ENCODE measurements at places on chromosomes 13 and 19. TPM values are rescaled to one million over a fixed set of nuclear protein-coding genes. Genes with fewer than 3 reads are reported as not detected.

Gene TMPRSS9
- 5.1 TPM for total RNA-seq

Gene ZNF546
- 5.4 TPM for total RNA-seq

Gene PSPN
- 0.55 TPM for total RNA-seq

Gene ERFL
- not detected for total RNA-seq

Gene ZNF69
- total RNA-seq: 9.8 TPM

Gene KLK7
- total RNA-seq: not detected

Gene DIRAS1
- not detected for total RNA-seq

Gene PAN3
- 7.0 TPM for total RNA-seq

Gene ZNF471
- total RNA-seq: 2.7 TPM

DNA sequence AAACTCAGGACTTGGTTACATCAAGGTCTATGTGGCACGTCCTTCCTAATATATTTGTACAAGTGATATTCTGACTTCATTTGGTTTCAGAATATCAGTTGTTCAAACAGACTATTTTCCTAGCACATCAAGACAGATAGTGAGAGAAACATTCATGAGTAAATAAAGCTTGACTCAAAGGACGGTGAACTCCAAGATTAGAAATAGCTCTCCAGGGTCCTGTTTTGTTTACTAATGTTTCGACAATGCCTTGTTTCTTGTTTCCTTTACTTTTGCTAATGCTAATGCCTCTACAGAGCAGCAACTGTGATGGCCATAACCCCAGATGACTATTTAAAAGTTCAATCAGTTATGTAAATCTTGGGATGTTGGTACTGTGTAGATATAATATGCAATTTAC, 313.9 kb downstream of the KLF12 start:
- H3K4me3 ChIP-seq: no peak overlapping the region
- H3K4me1 ChIP-seq: peaks cover 3% of the 10 kb centered on the region
- H3K27me3 ChIP-seq: no peaks in the 10 kb centered on the region
- H3K36me3 ChIP-seq: no peaks in the 10 kb centered on the region

DNA sequence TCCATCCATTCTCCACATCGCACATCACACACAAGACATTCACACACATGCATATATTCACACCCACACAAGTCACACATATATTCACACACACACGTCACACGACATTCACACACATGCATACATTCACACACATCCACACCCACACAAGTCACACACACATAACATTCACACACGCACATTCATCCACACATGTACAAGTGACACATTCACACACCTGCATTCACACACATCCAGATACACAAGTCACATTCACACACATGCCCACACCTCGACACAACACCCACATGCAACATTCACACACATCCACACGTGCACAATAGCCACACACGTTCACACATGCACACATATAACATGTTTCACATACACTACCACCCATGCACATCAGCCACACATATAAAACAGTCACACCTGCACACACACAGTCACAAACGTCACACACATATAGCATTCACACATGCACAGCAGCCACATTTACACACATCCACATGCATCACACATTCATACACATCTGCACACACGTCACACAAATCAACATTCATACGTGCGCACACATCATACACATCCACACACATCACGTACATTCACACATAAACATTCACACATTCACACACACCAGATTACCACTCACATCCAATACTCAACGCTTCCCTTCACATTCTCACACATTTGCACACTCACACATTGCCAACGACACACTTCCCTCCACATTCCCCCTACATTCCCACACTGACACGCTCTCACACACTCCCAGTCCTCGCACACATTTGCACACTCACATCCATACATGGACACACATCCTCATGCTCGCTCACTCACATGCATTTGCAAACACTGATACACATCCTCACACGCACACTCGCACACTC, 41.0 kb downstream of the ANKRD10 start:
- H3K4me1 ChIP-seq: no peaks in the 10 kb centered on the region
- no peak for DNase-seq
- H3K36me3 ChIP-seq: no peaks in the 10 kb centered on the region
- no peak overlapping the region for H3K4me3 ChIP-seq
- H3K27ac ChIP-seq: no peak overlapping the region

GRCh38 chr13:112060282-112060830, 6.6 kb upstream of the SOX1 start:
- no peak overlapping the region for H3K27ac ChIP-seq
- no peak overlapping the region for H3K4me3 ChIP-seq
- H3K4me1 ChIP-seq: no peaks in the 10 kb centered on the region

- DNase-seq: no peak
- H3K36me3 ChIP-seq: no peaks in the 10 kb centered on the region
- no peaks in the 10 kb centered on the region for H3K27me3 ChIP-seq
- no peak overlapping the region for H3K27ac ChIP-seq
Measured at GRCh38 chr13:71477735-71478134, 389.3 kb downstream of the DACH1 start.

DNA sequence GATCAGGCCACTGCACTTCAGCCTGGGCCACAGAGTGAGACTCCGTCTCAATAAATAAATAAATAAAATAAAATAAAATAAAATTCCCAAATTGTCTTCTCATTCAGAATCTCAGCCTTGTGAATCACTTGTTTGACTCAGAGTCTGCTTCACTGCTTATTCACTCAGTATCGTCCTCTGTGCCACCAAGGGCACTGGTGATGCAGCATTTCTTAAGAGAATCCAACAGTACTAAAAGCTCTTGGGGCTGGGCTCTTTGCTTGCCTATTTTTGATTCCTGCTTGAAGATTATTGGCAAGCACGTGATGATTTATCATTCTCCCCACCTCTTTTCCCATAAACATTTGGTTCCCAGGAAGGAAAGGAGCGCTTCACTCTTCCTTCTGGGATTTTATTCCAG, 54.8 kb upstream of the HMGB1 start:
- H3K27me3 ChIP-seq: no peaks in the 10 kb centered on the region
- H3K4me1 ChIP-seq: no peaks in the 10 kb centered on the region
- no peak overlapping the region for H3K4me3 ChIP-seq
- no peaks in the 10 kb centered on the region for H3K36me3 ChIP-seq

GRCh38 chr13:40213779-40214178, 452.7 kb downstream of the FOXO1 start:
- no peaks in the 10 kb centered on the region for H3K27me3 ChIP-seq
- H3K36me3 ChIP-seq: no peaks in the 10 kb centered on the region
- H3K27ac ChIP-seq: no peak overlapping the region
- DNase-seq: no peak
- no peak overlapping the region for H3K4me3 ChIP-seq

GRCh38 chr13:73467125-73467524, 408.3 kb downstream of the KLF5 start:
- H3K4me3 ChIP-seq: no peak overlapping the region
- DNase-seq: no peak
- H3K27me3 ChIP-seq: no peaks in the 10 kb centered on the region

DNA sequence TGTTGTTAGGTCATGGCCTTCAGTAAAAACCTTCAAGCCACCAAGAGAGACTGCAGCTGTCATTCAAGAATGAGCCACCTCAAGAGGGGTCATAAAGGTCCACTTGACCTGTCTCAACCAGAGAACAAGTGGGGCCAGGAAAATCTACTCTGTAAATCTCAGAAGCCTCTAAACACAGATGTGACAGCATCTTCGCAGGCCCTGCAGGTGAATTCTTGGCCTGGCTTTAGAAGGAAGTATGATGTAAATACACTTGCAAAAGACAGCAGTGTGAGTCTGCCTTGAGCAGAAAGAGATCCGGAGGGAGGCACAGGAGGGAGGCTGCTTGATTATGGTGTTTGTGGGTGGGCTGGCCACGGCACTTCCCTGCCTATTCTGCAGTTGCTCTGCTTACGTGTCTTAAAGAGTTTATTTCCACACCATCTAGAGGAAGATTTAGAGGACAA, 1082.9 kb downstream of the UQCRFS1 start:
- no peak overlapping the region for H3K27ac ChIP-seq
- no peaks in the 10 kb centered on the region for H3K27me3 ChIP-seq
- no peak for DNase-seq
- H3K4me1 ChIP-seq: no peaks in the 10 kb centered on the region

DNA sequence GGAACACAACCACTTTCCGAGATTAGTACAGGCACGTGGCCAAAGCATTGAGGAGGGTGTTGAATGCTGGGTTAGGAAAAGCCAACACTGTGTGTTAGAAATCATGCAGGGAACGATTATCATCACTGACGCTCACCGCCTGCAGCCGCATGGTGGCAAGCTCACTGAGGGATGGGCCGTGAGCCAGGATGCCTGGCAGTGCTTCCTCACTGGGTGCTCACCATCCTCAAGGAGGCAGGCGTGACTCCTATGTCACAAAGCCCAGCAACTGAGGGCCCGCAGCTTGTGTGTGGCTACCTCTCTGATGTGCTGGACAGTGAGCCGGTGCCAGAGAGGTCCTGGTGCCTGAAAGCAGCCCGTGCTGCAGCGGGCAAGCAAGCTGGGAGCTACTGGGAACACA, 30.4 kb upstream of the TIMM44 start:
- DNase-seq: no peak
- no peak overlapping the region for H3K4me3 ChIP-seq
- H3K4me1 ChIP-seq: peaks cover 8% of the 10 kb centered on the region
- H3K27ac ChIP-seq: no peak overlapping the region

- H3K36me3 ChIP-seq: no peaks in the 10 kb centered on the region
- peak; percentile 62 for DNase-seq
- no peak overlapping the region for H3K27ac ChIP-seq
- H3K4me1 ChIP-seq: peaks cover 11% of the 10 kb centered on the region
Measured at GRCh38 chr13:72726726-72727416, 558 bp downstream of the MZT1 start.

DNA sequence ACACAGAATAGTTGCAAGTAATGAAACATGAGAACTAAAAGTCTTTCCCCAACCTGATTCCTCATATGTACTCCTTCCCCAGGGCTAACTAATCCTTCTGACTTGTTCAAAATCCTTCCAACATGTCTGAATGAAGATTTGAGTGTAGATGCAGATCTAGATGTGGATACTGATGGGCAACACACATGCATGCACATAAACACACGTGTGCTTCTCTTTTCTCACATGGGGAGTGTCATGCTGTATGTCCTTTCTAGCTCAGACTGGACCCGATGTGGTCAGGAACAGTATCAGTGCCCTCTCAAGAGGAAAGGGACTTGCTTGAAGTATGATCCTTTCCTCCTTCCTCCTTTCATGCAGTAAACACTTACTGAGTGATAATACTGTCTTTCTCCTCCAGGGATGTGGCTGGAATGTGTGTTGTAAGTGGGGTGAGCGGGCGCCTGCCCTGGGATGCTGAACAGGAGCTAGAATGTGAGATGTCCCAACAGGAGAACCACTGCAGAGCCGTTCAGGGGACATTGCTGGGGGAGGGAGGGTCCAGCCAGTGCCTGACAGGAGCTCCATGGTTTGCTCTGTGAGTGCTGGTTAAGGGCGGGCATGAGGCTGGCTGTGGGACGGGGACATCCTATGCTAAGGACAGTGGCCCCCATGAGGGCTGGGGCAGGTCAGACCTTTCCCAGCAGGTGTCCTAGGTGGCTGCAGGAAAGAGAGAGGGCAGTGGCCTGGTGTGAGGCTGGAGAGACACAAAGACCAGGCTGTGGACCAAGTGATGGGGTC, 146.9 kb downstream of the TEX29 start:
- H3K27ac ChIP-seq: no peak overlapping the region
- H3K4me1 ChIP-seq: no peaks in the 10 kb centered on the region
- H3K36me3 ChIP-seq: no peaks in the 10 kb centered on the region
- DNase-seq: no peak
- no peaks in the 10 kb centered on the region for H3K27me3 ChIP-seq

- no peaks in the 10 kb centered on the region for H3K4me1 ChIP-seq
- H3K36me3 ChIP-seq: no peaks in the 10 kb centered on the region
- H3K4me3 ChIP-seq: no peak overlapping the region
- H3K27ac ChIP-seq: no peak overlapping the region
- no peaks in the 10 kb centered on the region for H3K27me3 ChIP-seq
Measured at GRCh38 chr13:42056146-42056545, 7.7 kb downstream of the DGKH start.

DNA sequence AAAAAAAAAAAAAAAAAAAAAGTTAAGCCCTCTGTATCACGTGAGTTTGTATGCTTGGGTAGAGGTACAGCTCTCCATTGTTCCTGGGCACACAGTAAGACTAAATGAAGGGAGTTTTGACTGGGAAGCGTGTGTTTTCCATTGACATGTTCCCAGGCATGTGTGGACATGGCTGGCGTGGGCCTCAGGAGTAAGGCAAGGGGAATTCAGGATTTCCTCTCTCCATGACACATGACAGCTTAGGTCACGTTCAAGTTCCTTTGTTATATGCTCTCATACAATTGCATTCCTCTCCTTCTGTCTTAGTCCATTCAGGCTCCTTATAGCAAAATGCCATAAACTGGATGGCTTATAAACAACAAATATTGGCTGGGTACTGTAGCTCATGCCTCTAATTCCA, 17.1 kb upstream of the MAP3K10 start:
- H3K27me3 ChIP-seq: no peaks in the 10 kb centered on the region
- no peaks in the 10 kb centered on the region for H3K4me1 ChIP-seq
- DNase-seq: no peak
- H3K27ac ChIP-seq: no peak overlapping the region

- no peak overlapping the region for H3K4me3 ChIP-seq
- H3K27ac ChIP-seq: no peak overlapping the region
- no peak for DNase-seq
- peaks cover 10% of the 10 kb centered on the region for H3K36me3 ChIP-seq
Measured at GRCh38 chr19:55454787-55455243, 6.6 kb downstream of the ISOC2 start.

GRCh38 chr19:6772866-6773322, 386 bp downstream of the VAV1 start:
- H3K27me3 ChIP-seq: no peaks in the 10 kb centered on the region
- H3K36me3 ChIP-seq: no peaks in the 10 kb centered on the region
- H3K4me1 ChIP-seq: no peaks in the 10 kb centered on the region
- peak; percentile 51 for DNase-seq
- H3K27ac ChIP-seq: no peak overlapping the region
- H3K4me3 ChIP-seq: peak overlapping the region; percentile 36

GRCh38 chr13:40671956-40672764, 5.7 kb upstream of the FOXO1 start:
- no peaks in the 10 kb centered on the region for H3K4me1 ChIP-seq
- no peak overlapping the region for H3K4me3 ChIP-seq
- no peak for DNase-seq
- no peaks in the 10 kb centered on the region for H3K36me3 ChIP-seq
- no peaks in the 10 kb centered on the region for H3K27me3 ChIP-seq

GRCh38 chr13:81318231-81319019, 977.5 kb upstream of the SPRY2 start:
- no peaks in the 10 kb centered on the region for H3K27me3 ChIP-seq
- no peak overlapping the region for H3K4me3 ChIP-seq

GRCh38 chr13:106680796-106681472, 113.0 kb upstream of the ARGLU1 start:
- H3K4me3 ChIP-seq: no peak overlapping the region
- no peaks in the 10 kb centered on the region for H3K36me3 ChIP-seq
- peak overlapping the region; percentile 39 for H3K27ac ChIP-seq
- H3K27me3 ChIP-seq: no peaks in the 10 kb centered on the region

- H3K27me3 ChIP-seq: no peaks in the 10 kb centered on the region
- H3K36me3 ChIP-seq: no peaks in the 10 kb centered on the region
- no peak overlapping the region for H3K27ac ChIP-seq
- H3K4me1 ChIP-seq: no peaks in the 10 kb centered on the region
- no peak for DNase-seq
Measured at GRCh38 chr13:64327505-64328194, 2902.5 kb downstream of the PCDH9 start.

- no peaks in the 10 kb centered on the region for H3K36me3 ChIP-seq
- peak overlapping the region; percentile 64 for H3K27ac ChIP-seq
- peak; percentile 54 for DNase-seq
- H3K4me3 ChIP-seq: peak overlapping the region; percentile 31
- H3K4me1 ChIP-seq: no peaks in the 10 kb centered on the region
- no peaks in the 10 kb centered on the region for H3K27me3 ChIP-seq
Measured at GRCh38 chr13:46179491-46179908, 2.5 kb downstream of the LCP1 start.

All from right lobe of liver (tissue), 6 donors.